Activated CD8-positive, alpha-beta memory T cell treated with anti-CD3 and anti-CD28 coated beads for 48 hours (primary cell): ENCODE measurements at places on chromosomes 3 and 15.

DNA sequence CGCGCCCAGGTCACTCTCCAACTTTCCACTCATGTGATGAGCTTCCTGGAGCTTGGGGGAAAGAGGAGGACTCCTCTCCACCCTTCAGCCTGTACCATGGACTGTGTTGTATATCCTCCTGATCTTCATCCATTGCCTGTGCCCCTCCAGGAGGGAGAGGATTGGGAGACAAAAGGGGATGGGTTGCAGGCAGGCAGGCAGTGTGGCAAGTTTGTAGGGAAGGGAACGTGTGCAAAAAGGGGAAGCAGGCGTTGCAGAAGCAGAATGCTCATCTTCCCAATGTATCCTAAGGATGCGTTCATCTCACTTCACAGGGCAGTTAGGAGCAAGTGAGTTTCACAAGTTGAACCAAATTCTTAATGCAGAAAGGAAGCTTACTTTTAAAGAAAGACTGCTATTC, 28.1 kb upstream of the GHSR start:
- no peak for DNase-seq

- DNase-seq, result no peak
These were observed 135.8 kb downstream of the GREM1 start for GRCh38 chr15:32853592-32853991.

DNA sequence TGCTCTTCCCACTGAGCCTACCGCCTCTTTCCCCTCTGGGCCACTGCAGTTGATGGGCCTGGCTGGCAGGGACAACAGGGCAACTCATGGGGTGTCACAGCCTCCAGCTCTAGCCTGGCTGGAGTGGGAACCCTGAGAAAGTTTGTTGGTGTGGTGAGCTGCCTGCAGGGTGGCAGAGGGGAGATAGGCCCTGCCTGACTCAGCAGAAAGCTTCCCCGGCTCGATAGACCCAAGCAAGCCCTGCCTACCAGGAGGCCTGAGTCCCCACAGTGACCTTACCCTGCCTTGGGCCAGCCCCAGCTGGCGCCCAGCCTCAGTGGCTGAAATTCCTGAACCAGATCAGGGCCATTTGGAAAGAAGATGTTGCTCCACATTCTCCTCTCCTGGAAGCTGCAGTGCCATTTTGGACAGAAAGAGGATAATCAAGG, 29.4 kb downstream of the ABTB1 start:
- no peak for DNase-seq

GRCh38 chr3:14949126-14949525, 1.7 kb downstream of the NR2C2 start:
- no peak for DNase-seq

GRCh38 chr15:101669744-101670143, 17.6 kb upstream of the TM2D3 start:
- no peak for DNase-seq

GRCh38 chr15:100680726-100681125, 78.3 kb downstream of the ASB7 start:
- DNase-seq, result no peak

DNA sequence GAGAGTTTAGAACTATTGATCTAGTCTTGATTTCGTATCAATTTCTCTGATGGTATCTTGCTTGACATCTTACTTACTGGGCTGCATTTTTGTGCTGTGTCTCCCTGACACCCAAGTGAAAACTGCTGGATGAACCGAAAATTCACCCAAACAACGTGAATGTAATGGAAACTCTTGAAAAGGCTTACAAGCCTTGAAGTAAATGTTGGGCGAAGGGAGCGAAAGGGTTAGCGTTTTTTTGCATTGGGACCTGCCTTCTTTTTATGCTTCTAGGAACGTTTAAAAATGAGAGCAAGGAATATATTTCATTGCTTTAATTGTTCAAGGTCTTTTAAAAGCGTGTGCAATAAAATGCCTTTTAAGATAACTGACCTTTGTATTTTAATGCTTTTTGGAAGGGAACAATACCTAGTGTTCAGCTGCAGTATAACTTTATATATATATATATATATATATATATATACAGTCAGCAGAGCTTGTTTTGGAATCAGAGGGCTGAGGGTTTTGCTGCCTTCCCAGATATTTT, 94.1 kb downstream of the LPP start:
- DNase-seq, result no peak

DNA sequence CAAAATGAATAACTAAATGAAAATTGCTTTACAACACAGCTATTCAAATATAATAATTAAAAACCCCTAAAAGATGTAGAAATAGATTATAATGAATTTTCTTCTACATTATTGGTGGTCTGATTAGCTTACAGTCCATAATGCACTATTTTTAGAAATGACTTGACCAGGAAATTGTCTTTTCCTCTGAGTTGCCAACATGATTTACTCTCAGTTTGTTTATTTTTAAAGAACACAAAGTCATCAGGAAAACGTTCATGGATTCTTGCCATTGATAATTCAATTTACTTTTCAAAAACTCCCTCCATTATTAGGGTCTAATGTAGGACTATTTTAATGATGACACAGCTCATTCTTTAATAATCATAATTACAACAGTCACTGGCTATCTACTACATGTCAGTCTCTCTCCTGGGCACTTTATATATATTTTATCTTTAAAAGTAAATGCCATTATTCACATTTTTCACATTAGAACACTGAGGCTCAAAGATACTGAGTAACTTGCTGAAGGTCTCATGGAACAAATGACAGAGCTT, 1.1 kb downstream of the TM4SF18 start:
- no peak for DNase-seq

DNA sequence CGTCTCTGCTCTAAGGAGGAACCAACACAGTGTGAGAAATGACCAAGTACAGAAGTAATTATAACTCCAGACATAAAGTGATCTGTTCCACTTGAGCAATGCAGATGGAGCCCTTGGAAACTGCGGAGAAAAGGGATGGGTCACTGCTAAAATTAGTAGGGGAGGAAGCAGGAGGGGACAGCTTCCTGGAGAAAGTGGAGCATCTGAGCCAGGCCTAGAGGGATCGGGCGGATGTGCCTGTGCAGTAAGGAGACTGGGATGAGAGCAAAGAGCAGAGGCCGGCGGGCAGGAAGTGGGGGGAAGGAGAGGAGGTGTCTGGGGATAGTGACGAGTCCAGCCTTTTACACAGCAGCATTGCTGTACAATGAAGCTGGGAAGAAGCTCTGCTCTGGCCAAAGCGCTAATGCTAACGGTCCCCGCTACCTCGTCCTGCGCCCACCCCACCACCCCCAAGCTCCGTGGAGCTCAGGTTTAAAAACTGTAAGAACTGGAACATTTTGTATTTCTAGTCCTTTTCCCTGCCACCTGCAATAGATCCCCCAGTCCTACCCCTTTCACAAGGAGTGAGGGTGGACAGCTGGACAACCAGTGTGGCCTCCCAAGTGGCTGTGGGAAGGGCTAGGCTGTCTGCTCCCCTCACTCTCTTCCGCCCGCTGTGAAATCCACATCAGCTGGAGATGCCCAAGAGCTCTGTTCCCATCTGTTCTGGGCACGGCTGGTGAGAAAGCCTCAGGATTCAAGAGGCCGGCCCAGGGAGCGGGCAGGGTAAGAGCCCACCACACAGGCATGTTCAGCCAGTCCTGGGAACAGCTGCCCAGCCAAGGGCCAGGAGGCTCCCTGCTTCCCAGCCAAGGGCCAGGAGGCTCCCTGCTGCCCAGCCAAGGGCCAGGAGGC, 53.0 kb upstream of the HES1 start:
- DNase-seq, result no peak

GRCh38 chr15:79680720-79681119, 216.1 kb downstream of the MTHFS start:
- no peak for DNase-seq

- no peak for DNase-seq
These were observed 342.9 kb upstream of the PROK2 start for GRCh38 chr3:72127844-72128243.

GRCh38 chr3:190617185-190617584, 103.3 kb downstream of the IL1RAP start:
- no peak for DNase-seq

DNA sequence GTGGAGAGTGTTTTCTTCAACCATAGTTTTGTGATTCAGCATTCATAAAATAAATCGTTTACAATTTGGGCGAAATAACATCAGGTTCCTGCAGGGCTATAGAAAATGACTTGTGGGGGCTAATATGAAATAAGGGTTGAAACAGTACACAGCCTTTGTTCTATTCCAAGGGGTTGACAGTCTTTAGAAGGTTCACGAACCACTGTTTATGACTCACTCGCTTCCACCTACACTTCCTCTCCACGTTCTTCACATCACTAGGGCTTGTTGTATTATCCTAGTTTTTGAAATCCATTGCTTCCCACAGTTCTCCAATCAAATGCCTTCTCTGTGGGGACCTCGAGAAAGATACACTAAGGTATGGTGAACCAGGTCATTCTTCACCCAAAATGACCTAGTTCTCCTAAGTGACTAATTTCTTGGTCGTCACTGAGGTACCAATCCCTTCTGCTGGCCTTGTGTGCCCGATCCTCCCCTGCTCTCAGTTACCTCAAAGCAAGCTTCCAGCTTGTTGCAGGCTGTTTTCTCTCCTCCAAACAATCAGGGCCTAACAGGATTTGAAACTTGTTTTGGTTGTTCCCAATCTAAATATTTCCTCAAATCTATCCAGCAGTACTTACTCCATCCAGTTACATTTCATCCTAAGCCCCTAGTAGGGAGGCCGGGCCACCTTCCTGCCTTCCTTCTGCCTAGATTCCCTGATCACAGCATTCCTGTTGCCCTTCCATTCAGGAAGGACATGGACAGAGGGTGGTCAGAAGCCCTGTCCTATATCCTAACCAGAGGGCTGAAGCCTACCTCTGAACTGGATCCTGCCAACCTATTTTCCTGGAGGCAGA, 23.1 kb upstream of the TBL1XR1 start:
- no peak for DNase-seq

DNA sequence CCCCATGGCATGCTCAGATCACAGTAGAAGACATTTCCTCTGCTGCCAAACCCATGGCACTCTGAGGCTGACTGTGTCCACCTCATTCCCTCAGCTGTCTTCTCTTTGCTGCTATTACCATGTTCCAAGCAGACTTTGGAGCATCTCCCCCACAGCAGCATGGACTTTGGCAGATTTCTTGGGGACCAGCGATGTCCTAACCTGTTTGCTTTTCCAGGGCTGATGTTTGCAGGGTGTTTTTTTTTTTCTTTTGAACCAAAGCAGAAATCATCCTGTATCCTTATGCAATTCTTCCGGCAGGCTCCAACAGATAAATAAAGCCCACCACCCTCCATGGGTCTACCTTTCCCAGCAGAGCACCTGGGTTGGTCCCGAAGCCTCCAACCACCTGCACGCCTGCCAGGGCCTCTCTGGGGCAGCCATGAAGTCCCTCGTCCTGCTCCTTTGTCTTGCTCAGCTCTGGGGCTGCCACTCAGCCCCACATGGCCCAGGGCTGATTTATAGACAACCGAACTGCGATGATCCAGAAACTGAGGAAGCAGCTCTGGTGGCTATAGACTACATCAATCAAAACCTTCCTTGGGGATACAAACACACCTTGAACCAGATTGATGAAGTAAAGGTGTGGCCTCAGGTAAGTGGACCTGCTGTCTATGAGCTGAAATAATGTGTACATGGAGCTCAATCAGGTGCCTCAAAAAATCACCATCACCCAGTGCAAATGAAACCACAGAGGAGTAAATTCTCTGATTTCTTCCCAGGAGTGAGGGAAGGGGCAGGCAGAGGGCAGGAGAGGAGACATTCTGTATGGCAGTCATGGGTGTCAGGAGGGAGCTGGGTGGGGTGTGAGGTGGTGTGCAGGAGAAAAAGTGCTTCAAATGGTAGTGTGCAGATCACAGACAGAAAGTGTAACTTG, at the start of gene AHSG:
Gene AHSG (plus strand): TSS at position 340 of the 916 bp plus-strand sequence. CDS start 82 bp downstream, at position 422.
- no peak for DNase-seq

DNA sequence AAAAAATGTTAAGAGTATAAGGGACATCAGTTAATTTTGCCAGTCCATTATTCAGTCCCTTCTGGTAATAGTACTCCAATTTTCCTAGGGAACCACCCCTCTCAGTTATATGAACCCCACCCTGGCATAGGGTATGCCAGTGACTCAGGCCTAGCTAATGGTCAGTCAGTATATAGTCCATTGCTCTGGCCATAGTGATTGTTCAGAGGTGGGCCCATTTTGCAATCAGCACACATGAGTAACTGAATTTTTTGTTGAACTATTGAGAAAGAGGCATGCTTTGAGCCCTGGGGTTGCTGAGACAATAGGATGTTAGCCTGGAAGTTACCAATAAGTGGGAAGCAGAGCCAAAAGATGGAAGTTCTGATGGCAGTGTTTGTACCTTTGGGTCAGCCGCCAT, 4.1 kb downstream of the LRCH3 start:
- no peak for DNase-seq

GRCh38 chr3:127584734-127585133, 5.8 kb downstream of the TPRA1 start:
- DNase-seq, result no peak

DNA sequence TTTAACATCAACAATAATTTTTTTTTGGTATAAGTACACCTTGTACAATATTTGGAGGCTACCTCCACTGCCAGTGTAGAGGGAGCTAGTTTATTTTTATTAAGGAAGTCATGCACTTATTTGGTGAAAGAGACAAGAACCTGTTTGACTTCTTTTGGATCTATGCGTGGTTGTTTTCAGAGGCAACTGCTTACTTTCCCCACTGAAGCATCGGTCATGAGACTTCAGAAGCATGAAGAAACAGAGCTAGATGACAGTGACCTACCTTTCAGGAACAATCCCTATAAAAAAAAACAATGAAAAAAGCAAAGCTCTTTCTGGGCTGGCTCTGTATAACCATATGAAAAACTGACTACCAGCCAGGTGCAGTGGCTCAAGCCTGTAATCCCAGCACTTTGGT, 20.0 kb upstream of the ZNF148 start:
- no peak for DNase-seq

DNA sequence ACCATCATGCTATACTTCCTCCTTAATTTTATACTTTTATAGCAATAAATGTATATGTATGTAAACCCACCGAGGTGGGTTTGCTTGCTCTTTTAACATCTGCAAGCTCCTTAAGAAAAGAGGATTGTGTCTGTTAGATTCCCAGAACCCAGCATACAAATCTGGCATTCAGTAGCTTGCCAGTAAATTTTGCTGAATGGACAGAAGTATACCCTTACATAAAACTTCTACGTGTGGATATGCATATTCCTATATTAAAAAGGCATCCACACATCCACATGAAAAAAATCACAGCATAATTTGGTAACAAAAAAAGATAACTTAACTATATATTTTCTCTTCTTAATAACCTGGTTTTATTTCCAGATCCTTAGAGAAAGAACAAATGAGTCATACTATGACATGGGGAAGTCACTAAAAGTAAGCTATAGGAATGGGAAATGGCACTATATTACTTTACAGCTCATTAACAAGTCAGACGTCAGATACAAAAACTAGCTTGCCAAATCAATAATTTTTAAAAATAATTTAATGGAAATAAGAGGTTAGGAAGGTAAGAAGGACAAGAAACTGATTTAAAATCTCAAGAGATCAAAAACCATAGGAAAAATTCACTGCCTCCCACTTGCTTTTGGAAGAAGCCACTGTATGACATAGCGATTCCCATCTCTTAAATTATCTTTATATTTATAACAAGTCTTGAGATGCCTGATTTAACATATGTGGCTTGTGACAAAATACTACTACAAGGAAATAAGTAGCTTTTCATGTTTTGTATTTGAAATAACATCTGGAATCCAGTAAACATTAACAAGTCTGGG, 68.7 kb downstream of the SUMF1 start:
- no peak for DNase-seq
